ENCODE measurements at places on chromosomes 2 and 18. TPM values are rescaled to one million over a fixed set of nuclear protein-coding genes. Genes with fewer than 3 reads are reported as not detected.

DNA sequence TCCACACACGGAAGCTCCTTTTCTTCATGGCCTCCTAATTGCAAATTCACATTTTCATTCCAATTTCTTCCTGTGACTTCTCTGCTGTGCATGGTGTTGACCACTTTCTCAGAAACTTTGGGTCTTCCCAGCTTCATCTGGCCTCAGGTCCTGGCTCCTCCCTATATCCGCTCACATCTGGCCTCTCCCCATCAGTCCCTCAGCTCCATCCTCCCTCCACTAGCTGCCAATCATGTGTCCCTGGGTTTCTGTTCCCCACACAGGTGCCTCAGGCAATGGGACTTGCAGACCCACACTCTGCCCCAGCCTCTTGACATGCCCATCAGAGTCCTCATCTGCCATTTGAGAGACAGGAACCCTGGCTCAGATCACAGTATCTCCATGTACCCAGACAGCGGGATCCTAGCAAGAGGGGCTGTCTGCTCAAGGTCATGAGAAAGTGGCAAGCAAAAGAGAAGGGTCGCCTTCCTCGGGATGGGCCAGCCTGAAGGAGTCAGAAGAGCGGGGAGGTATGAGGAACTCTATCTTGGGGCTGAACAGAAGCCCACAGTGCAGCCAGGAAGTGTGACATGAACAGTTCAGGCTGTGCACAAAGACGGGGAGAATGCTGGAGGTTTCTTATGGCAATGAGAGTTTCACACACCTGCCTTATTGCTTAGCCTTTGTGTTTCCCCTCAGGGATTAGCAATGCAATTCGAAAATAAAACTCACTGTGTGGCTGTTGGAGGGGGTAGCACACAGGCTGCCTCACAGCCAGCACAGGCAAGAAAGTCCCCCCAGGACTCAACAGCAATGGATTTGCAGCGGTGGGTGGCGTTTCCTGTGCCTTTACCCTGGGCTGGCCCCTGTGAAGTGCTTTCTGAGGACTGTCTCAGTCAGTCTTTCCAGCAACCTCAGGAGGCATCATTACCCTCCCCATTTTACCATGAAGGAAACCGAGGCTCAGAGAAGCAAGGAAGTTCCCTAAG, 69.5 kb downstream of the COPS8 start:
- H3K27me3 ChIP-seq: peaks cover 8% of the 10 kb centered on the region
- peak overlapping the region; percentile 86 for H3K27ac ChIP-seq
- H3K4me3 ChIP-seq: no peak overlapping the region
- DNase-seq: no peak

GRCh38 chr2:110221938-110222337, 9.6 kb upstream of the MTLN start:
- H3K4me3 ChIP-seq: no peak overlapping the region
- H3K27ac ChIP-seq: no peak overlapping the region
- H3K36me3 ChIP-seq: no peaks in the 10 kb centered on the region
- H3K27me3 ChIP-seq: peaks cover 81% of the 10 kb centered on the region
- no peak for DNase-seq
- H3K4me1 ChIP-seq: no peaks in the 10 kb centered on the region

- DNase-seq: no peak
- no peak overlapping the region for H3K27ac ChIP-seq
- H3K36me3 ChIP-seq: no peaks in the 10 kb centered on the region
- no peaks in the 10 kb centered on the region for H3K27me3 ChIP-seq
- no peaks in the 10 kb centered on the region for H3K4me1 ChIP-seq
Measured at GRCh38 chr2:147255812-147256211, 589.0 kb upstream of the ACVR2A start.

GRCh38 chr2:39487398-39488250, 50.5 kb upstream of the MAP4K3 start:
- no peak for DNase-seq
- peaks cover 35% of the 10 kb centered on the region for H3K4me1 ChIP-seq
- H3K27me3 ChIP-seq: no peaks in the 10 kb centered on the region
- H3K4me3 ChIP-seq: no peak overlapping the region
- H3K36me3 ChIP-seq: no peaks in the 10 kb centered on the region
- H3K27ac ChIP-seq: no peak overlapping the region

DNA sequence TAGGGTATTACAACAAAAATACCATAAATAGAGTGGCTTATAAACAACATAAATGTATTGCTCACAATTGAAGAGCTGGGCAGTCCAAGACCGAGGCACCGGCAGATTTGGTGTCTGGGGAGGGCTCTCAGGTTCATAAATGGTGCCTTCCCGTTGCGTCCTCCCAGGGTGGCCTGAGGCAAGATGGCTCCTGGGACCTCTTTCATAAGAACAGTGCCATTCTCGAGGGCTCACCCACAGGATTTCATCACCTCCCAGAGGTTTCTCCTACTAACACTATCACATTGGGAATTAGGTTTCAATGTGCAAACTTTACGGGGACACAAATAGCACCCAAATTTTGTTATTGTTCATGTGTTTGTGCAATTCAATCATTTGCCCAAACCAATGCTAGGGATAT, 793.5 kb upstream of the HS6ST1 start:
- H3K27ac ChIP-seq: no peak overlapping the region
- H3K36me3 ChIP-seq: no peaks in the 10 kb centered on the region
- H3K27me3 ChIP-seq: no peaks in the 10 kb centered on the region
- DNase-seq: no peak
- H3K4me1 ChIP-seq: no peaks in the 10 kb centered on the region

DNA sequence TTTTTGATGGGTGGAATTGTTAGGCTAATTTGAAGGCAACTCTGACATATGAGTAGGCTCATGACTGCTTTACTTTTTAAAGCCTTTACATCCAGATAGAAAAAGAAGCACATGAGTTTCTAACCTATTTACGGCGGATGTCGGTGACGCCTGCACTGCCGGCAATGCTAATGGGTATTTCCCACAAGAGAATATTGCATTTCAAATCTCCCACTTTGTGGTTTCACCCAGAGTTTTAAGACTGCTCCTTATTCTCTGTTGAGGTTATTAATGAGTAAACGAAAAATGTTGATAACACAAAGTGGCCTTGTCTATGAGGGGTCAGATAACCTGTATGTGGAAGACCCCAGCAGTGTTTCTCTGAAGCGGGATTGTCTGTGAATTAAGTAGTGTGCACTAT, 14.0 kb downstream of the CCDC85A start:
- no peak for DNase-seq
- H3K27ac ChIP-seq: no peak overlapping the region
- peaks cover 4% of the 10 kb centered on the region for H3K4me1 ChIP-seq
- peaks cover 3% of the 10 kb centered on the region for H3K27me3 ChIP-seq
- H3K36me3 ChIP-seq: no peaks in the 10 kb centered on the region

GRCh38 chr2:54029721-54030395, 59.1 kb upstream of the PSME4 start:
- DNase-seq: no peak
- H3K4me3 ChIP-seq: no peak overlapping the region
- H3K36me3 ChIP-seq: no peaks in the 10 kb centered on the region
- H3K4me1 ChIP-seq: peaks cover 12% of the 10 kb centered on the region
- no peaks in the 10 kb centered on the region for H3K27me3 ChIP-seq

DNA sequence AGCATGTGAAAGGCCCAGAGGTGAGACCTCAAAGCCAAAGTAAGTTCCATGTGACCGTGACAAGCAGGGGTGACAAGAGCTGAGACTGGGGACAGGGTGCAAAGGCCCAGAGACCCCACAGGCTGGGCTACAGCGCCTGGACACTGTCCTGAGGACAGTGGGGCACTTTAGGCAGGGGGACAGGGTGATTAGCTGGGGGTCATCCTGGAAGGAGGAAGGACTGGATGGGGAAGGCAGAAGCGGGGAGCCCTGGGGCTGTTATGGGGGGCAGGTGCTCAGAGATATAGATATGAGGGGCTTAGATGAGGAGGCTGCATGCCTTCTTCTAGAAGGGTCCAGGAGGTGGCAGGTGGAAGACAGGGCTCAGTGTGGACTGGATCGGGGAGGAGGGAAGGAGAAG, 31.5 kb downstream of the KIF1A start:
- no peaks in the 10 kb centered on the region for H3K36me3 ChIP-seq
- H3K4me3 ChIP-seq: no peak overlapping the region
- peak; percentile 2 for DNase-seq
- no peak overlapping the region for H3K27ac ChIP-seq
- no peaks in the 10 kb centered on the region for H3K4me1 ChIP-seq

- H3K4me3 ChIP-seq: no peak overlapping the region
- peaks cover 6% of the 10 kb centered on the region for H3K27me3 ChIP-seq
- H3K27ac ChIP-seq: no peak overlapping the region
- no peaks in the 10 kb centered on the region for H3K36me3 ChIP-seq
Measured at GRCh38 chr2:17557596-17557995, 17.1 kb downstream of the VSNL1 start.

- peak overlapping the region; percentile 54 for H3K4me3 ChIP-seq
- no peak overlapping the region for H3K27ac ChIP-seq
- peaks cover 39% of the 10 kb centered on the region for H3K4me1 ChIP-seq
- H3K27me3 ChIP-seq: no peaks in the 10 kb centered on the region
- H3K36me3 ChIP-seq: no peaks in the 10 kb centered on the region
- no peak for DNase-seq
Measured at GRCh38 chr18:59272221-59272888, 899 bp downstream of the RAX start.

DNA sequence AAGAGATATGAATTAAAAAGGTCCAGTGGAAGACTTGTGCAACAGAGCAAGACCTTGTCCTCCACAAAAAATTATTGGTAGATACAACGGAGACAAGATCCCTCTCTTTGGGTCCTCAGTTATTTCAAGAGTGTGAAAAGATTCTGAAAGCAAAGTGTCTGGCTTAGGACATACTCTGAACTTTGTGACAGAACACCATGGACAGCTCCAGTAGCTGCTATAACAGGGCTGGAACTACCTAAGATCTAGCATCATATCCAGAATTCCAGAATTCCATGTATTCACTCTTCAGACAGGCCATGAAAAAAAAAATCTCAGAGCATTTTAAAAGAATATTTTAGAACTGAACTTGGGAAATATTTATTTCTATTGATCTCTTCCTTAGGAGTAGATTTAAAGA, 74.8 kb upstream of the ZBTB14 start:
- no peaks in the 10 kb centered on the region for H3K36me3 ChIP-seq
- no peaks in the 10 kb centered on the region for H3K27me3 ChIP-seq
- H3K4me3 ChIP-seq: no peak overlapping the region
- no peak overlapping the region for H3K27ac ChIP-seq
- no peaks in the 10 kb centered on the region for H3K4me1 ChIP-seq

DNA sequence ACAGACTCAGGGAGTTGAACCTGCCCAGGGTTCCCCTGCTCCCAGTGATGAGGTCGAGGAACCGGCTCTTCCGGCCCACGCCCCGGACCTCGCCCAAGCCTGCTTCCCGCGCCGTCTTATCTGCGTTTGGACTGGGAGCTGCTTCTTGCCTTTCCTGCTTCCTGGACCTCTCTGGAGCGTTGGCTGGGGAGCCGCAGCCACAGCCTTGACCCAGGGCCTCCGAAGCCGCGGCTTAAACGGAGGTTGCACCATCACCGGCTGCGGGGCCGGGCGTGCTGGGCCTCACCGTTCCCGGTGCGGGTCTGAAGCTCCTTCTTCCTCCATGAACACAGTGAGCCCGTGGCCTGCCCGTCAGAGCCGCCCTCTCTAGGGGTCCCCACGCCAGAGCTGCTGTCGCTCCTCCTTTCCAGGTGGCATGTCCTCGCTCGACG, 13.3 kb downstream of the NTSR2 start:
- no peak overlapping the region for H3K4me3 ChIP-seq
- DNase-seq: no peak
- H3K27ac ChIP-seq: no peak overlapping the region
- H3K27me3 ChIP-seq: peaks cover 54% of the 10 kb centered on the region

- H3K4me1 ChIP-seq: peaks cover 45% of the 10 kb centered on the region
- H3K36me3 ChIP-seq: no peaks in the 10 kb centered on the region
- no peaks in the 10 kb centered on the region for H3K27me3 ChIP-seq
- H3K4me3 ChIP-seq: peak overlapping the region; percentile 48
- DNase-seq: peak; percentile 35
Measured at GRCh38 chr2:110770959-110771431, 38.6 kb downstream of the ACOXL start.

- no peak for DNase-seq
- H3K36me3 ChIP-seq: no peaks in the 10 kb centered on the region
- H3K27me3 ChIP-seq: no peaks in the 10 kb centered on the region
- no peak overlapping the region for H3K4me3 ChIP-seq
Measured at GRCh38 chr2:210481601-210482175, 5.1 kb upstream of the LANCL1 start.

- no peak for DNase-seq
- H3K27ac ChIP-seq: peak overlapping the region; percentile 96
- H3K27me3 ChIP-seq: no peaks in the 10 kb centered on the region
- H3K4me3 ChIP-seq: peak overlapping the region; percentile 95
- H3K36me3 ChIP-seq: no peaks in the 10 kb centered on the region
Measured at GRCh38 chr18:811182-811891, 705 bp downstream of the YES1 start.

DNA sequence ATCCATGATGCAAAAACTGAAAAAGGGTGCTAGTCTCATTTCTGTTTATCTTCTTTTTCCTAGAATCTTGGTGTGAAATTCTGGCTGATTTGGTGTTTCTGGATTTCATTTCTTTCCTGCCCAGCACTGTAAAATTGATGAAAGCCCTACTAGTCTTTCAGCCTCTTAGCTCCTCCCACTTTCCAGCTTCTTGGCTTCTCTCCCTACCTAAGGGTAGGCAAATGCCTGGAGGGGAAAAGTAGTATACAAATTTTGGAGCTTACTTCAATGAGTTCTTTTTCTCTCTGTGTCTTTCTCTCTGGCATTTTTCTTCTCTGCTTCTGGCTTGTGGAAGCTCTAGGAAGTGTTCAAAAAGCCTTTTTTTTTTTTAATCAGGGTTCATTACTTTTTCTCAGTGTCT, 160.5 kb downstream of the XIRP2 start:
- no peak for DNase-seq
- no peaks in the 10 kb centered on the region for H3K36me3 ChIP-seq
- no peaks in the 10 kb centered on the region for H3K4me1 ChIP-seq
- H3K27ac ChIP-seq: no peak overlapping the region
- no peaks in the 10 kb centered on the region for H3K27me3 ChIP-seq

Gene NPHP1
- total RNA-seq: 5.4 TPM

Gene WDFY1
- total RNA-seq: 12.6 TPM

Gene DAPL1
- not detected for total RNA-seq

Gene CNGA3
- total RNA-seq: not detected

Data from left ventricle myocardium inferior (tissue), 1 donor.